ENCODE measurements at places on chromosomes 4 and X.

- no peak for DNase-seq
These were observed 59.7 kb downstream of the RWDD4 start for GRCh38 chr4:183599284-183599683.

DNA sequence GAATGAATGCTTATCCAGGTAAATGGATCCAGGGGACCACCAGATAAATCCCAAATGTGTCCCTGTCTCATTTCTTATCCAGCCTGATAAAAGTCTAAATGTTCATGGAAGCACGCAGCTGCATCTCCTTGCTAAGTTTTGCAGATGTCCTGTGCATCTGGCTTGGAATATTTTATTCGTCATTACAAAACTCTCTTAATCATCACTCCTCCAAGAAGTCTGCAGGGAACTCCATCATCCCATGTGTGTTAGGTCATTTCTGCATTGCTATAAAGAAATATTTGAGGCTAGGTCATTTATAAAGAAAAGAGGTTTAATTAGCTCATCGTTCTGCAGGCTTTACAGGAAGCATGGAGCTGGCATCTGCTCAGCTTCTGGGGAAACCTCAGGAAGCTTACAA lies 297.2 kb downstream of the HS3ST1 start:
- DNase-seq, result no peak

- no peak for DNase-seq
These were observed 28.1 kb downstream of the CORIN start for GRCh38 chr4:47809654-47810203.

DNA sequence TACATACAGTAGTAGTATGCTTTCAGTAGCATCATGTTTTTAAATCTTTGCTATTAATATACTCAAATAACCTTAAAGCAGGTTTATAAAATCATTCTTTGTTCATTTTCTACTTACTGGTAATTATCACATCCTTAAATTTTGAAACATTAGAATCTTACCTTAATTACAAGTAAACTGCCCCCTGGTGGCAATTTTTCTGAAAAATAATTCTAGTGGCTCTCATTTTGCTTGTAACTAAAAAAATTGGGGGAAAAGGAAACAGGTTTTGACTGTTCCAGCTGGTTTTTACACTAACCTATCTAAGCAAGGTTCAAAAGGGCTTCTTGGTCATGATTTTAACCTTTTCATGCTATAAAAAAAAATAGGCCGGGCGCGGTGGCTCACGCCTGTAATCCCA lies 18.5 kb upstream of the DCAF4L1 start:
- DNase-seq, result peak; percentile 45

DNA sequence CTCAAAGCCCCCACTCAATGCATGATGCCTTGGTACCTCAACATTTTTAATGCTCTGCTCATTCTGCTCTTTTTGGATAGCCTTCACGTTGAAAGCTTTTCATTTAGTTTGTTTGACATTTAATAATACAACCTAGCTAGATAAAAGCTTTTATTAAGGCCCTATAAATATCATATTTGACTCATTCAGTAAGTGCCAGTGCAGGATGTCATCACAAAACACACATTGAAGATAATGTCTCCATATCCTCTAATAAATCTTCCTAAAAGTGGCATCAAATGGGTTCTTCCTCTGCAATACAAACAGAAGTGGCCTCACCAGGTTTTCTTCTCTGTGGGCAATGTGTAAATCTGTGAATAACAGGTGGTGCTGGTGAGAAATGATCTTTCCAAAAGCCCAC lies 12.0 kb upstream of the PCYT1B start:
- DNase-seq, result no peak

DNA sequence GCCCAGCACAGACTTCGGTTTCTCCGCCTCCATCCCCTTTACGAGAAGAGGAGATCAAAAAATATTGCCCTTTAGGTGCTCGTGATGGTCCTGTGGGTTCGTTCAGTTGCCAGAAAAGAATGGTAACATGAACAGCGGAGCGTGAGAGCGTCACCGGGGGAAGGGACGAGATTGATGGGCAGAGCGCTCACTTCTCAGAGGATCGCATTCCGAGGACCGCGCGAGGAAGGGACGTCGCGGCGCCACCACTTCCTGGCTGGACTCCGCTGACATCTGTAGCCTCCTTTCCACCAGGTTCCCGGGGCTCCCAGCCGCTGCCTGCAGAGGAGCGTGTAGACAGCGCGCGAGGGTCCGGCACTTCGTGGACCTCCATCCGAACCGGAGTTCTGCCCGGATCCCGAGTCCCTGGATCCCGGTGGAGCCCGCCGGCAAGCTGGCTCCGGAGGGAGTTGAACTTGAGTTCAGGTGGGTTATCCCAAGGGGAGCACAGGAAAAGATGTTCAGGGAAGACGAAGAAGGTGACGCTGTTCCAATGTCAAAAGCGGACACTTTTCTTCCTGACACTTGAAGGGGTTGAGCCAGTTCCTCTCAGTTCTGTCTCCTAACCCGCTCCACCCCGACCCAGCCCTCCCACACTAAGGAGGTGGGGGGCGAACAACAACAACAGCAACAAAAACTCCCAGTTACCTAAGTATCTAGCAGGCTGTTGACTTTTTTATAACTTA lies 484 bp downstream of the GALNTL6 start:
- DNase-seq, result no peak

DNA sequence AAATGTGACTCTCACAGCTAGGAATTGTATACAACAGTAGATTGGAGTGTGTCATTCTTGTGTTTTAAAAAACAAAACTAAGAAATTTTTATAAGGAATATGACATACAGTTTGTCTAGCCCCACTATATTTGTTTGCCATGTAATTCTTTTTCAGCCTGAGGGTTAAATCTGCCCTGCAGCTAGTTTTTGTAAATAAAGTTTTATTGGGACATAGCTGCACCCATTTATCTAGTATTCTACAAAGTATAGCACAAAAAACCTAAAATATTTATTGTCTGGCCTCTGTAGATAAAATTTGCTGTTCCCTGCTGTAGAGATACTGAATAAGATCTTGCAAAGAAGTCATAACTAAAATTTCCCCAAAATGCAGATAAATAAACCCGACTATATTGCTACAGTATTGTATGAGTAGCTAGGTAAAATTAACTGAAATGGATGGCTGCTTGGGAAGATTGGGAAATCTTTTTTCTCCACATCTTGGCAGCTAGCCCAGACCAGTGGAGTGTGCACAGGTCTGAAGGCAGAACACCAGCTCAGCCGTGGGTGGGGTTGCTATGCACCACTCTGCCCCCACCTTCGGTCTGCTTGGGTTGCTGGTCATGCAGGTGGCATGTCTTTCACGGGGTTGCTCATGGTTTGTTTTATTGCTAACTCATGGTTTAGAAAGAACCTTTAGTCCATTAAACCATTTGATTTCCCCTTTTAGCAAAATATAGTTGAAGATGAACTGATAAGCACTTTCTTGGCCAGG lies 127.9 kb downstream of the KLHL8 start:
- peak; percentile 80 for DNase-seq

- DNase-seq, result no peak
These were observed 477.5 kb downstream of the SPRY1 start for GRCh38 chr4:123874063-123874462.

GRCh38 chrX:120660637-120661036 lies 30.8 kb upstream of the C1GALT1C1 start:
- no peak for DNase-seq

DNA sequence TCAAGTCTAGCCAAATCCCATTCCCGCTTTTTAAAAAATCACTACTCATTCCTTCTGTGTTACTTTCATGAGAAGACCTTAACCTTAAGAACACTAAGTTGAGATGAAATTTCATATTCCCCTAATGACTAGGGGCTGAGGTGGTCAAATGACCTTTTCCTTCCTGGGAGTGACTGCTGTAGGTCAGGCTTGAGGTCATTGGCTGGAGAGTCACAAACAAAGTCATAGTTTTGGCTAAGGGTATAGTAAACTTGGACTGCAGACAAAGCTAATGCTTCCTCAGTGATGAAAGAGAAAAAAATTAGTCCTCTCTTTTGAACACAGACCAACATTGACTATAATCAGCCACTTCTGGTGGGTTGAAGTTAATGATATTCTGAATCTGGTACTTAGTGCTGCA lies 16.0 kb upstream of the FGF2 start:
- no peak for DNase-seq

DNA sequence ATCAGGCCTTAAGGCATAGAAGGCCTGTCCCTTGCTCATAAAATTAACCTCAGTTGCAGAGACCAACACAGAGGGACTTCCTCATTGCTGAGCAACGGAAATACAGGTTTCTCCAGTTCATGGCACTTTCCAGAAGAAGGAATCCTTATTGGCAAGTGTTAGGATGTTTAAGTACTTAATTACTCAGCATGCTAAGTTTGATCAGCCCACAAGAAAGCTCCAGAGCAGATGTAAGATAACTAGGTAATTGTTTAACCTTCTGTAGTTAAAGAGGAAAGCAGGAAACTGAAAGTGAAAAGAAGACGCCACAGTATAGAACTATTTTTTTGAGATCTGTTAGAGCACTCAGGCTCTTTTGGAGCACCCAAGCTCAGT lies 33.5 kb downstream of the SMS start:
- DNase-seq, result no peak

Measured in hematopoietic multipotent progenitor cell treated with erythropoietin and hydrocortisone succinate and interleukin-3 and kit ligand, for 15 days (in vitro differentiated cells).